SW 1271 (cell line): ENCODE measurements at places on chromosomes 1 and 21.

- DNase-seq = no peak
Observed at GRCh38 chr1:183739082-183739481, 65.8 kb upstream of the RGL1 start.

GRCh38 chr1:51518586-51519047 is 449 bp downstream of the EPS15 start:
- DNase-seq = no peak

DNA sequence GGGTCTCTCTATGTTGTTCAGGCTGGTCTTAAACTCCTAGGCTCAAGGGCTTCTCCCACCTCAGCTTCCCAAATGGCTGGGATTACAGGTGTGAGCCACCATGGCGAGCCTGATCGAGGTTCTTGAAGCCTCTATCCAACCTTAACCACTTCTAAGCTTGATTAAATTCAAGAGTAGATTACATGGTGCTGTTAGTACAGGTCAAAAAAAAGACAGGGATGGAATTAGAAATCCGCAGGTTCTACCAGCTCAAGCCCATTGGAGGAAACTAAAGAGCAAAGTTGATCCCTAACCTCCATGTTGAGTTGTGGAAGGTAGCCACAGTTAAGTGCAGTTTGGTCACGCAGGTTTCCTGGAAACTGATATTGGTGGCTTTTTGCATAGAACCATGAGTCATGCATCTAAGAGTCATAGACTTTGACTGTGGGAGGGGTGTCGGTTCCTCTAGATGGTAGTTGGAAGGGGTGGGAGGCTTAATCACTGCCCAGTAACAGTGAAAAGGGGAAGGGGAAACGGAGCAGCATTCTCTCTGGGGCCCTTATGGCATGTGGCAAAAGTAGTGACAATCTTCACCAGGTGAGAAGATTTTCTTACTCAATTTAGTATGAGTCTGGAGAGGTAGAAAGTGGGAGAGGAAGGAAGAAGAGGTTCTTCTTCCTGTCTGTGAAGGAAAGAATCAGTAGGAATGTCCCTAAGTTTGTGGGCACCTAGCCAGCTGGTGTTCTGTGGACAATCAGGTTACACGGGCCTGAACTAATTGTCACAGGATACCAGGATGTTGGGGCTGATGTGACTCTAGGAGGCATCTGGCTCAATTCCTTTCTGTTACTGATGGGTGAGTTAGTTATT is 7.0 kb downstream of the CD53 start:
- DNase-seq = no peak

DNA sequence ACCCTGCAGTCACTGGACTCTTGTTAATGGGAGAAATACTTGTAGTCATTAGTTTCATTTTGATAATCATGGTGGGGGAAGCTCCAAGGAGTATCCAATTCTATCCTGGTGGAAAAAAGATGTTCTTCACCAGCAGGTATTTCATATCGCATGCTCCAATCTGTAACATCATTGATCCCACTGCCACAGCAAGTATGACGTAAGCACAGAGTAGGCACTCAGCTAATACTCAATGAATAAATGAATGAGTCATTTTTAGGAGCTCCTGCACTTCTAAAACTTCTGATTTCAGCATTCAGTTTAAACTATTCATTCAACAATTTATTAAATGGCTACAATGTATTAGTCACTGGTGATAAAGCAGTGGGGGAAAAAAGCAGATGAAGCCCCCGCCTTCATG is 30.3 kb downstream of the RXRG start:
- DNase-seq = no peak

GRCh38 chr1:88800382-88801051 is 90.8 kb downstream of the GTF2B start:
- no peak for DNase-seq

- DNase-seq = no peak
Observed at GRCh38 chr1:101366513-101367215, 129.8 kb downstream of the S1PR1 start.

GRCh38 chr1:197774466-197775281 is 606 bp downstream of the DENND1B start:
- DNase-seq = no peak

DNA sequence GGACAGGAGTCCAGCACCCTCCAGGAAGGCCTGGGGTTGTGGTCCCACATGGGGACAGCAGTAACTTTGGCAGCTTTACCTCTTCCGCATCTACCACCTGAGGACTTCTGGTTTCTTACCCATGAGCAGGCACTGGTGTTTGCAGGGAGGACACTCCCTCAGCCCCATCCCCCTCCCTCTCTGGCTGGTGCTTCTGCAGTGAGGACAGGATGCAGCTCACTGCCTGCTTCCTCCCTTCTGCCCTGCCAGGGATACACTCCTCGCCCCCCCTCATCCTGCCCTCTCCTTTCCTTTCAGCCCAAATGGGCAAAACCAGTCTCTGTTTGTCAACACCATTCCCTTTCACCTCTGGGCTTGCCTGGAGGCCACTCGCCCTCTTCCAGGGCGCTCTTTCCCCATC is 62.4 kb downstream of the KIRREL1 start:
- DNase-seq = no peak

DNA sequence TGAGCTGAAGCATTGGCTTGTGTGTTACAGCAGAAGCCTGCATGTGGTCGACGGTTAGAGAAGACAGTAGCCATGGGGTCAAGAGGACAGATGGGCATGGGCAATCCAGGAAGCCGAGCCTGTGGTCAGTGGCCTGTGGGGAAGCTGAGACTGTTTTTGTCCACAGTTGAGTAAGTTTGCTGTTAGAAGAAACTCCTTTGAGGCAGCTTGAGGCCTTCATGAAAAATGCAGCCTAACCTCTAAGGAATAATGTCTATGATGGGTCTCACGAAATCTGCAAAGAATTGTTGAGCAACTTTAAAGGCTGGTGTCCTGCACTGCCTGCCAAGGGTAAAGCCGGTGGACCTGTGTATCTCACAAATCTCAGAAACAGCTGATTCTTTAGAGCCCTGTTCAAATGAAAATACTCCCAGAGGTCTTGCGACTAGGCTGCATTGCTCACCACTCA is 322.4 kb downstream of the SETD4 start:
- DNase-seq = no peak

DNA sequence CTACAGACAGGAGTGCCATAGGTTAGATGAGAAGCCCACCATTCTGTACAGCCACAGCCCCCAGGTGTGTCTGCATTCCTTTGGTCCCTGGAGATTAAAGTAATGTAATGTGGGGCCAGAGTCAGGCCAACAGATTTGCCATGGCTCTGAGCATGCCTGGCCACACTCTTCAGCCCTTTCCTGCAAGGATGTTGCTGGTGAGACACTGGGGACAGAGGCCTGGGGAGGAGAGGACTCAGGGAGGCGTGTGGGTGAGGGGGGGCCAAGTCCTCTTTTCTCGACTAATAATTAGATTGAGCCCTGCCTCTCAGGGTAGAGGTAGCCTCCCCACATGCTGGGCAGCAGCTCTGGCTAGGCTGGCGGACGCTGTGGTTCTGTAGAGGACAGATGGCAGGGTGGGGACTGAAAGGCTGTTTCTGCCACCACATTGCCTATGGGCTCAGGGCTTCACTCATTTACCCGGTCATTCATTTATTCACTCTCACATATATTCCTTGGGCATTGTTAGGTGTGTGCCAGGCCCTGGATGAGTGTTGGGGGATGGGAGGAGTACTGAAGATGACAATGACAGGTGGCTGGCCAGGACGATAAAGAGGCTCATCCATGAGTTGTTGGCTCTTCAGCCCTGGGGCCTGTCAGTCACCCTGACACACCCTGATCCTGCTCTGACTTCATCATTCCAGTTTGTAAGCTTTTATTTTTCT is 7.1 kb upstream of the PRCC start:
- no peak for DNase-seq

DNA sequence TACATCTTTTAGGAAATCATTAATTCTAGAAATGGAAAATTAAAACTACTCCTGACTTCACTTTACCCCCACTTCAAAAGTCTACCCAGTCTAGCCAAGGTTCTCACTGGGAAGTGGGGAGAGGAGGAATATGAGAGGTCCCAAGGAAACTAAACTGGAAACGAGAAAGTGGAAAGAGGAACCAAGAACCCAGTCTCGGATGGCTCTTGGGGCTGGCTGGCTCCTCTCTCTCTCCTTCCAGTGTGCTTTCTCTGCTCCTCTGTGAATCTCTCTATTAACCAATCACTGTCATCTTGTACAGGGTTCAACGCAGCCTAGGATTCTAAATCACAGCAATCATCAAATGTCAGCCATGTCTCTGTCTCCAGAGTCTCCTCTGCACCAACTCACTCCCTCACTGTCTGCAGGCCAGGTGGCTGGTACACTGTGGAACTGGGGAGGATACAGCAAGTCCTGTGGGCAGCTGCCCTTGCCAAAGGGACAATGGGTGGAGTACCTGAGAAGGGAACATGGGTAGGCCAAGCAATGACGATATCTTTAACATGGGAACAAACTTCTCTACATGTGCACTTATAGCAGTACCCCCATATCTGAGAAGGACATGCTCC is 33.7 kb downstream of the GNB1 start:
- DNase-seq = no peak

- no peak for DNase-seq
Observed at GRCh38 chr1:30701258-30701633, 22.1 kb downstream of the MATN1 start.

DNA sequence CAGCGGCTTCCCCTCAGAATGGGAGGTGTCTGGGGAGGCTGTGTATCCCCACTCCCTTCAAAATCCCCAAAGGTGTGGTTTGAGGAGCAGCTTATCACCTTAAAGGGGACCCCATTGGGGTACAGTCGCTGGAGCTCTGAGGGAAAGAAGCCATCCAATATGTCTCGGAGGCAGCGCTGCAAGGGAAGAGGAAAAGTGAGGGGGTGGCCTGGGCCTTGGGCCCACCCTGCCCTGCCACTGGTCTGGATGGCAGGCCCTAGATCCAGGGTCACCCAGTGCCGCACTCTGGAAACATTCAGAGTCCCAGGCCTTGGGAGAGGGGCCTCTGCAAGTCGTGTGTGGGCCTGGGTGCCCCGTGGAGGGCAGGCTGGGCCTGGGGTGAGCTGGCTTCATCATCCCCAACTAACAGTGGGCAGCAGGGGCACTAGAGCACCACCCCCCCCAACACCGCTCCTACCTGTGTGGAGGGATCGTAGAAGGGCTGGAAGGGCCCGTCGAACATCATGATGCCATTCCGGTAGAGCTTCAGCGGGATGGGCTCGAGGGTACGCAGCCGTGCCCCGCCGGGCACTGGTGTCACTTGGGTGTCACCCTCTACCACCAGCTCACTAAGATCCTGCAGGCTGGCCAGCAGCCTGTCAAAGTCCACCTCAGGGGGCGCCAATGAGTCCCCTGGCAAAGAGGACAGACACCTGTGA is 5.6 kb downstream of the SH3BGRL3 start:
- peak; percentile 15 for DNase-seq

DNA sequence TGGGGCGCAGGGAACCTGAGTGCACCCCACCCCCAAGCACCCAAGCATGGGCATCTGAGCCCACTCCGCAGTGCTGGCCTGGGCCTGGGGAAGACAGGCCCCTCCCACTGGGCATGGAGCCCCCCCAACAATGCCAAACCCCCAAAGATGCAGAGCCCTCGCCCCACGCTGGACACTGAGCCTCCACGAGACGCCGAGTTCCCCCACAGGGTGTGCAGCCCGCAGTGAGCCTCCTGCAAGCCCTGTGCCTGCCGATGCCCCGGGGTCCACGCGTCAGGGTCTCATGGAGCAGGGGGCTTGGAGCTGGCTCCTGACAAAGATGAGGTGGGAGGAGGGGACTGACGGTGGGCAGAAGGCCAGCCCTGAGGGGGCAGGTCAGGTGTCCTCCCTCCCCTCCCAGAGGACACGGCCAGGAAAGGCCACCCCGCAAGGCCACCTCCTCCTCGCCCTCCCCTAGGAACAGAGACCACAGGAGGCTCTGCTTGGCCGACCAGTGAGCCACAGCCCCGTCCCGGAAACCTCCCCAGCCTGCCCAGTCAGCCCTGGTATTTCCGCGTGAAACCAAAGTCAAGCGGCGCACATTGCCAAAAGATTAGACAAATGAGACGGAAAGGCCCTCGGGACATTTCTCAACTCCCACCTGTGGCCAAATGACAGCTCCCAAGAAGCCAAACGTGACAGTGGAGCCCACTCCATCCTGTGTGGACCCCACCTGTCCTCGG is 33.4 kb downstream of the MEGF6 start:
- DNase-seq = no peak

- DNase-seq = no peak
Observed at GRCh38 chr1:198756470-198756869, 117.6 kb downstream of the PTPRC start.

DNA sequence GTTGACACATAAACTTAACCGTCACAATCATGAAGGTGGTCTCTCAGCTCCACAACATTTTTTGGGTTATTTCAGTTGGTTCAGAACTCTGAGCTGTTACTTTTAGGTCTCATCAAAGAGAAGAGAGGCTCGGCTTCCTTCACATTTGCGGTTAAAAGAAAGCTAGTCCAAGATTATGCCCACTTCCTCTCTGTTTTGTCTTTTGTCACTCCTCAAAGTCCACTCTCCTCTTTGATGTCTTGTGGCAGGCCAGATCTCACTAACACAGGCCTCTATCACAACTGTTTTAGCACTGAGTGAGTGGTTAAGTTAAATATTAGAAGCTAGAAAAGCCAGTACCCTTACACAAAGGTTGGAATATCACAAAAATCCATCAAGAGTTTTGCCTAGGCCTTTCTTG is 195.7 kb downstream of the FCRL5 start:
- no peak for DNase-seq

GRCh38 chr1:186519982-186520381 is 59.1 kb upstream of the PDC start:
- no peak for DNase-seq

DNA sequence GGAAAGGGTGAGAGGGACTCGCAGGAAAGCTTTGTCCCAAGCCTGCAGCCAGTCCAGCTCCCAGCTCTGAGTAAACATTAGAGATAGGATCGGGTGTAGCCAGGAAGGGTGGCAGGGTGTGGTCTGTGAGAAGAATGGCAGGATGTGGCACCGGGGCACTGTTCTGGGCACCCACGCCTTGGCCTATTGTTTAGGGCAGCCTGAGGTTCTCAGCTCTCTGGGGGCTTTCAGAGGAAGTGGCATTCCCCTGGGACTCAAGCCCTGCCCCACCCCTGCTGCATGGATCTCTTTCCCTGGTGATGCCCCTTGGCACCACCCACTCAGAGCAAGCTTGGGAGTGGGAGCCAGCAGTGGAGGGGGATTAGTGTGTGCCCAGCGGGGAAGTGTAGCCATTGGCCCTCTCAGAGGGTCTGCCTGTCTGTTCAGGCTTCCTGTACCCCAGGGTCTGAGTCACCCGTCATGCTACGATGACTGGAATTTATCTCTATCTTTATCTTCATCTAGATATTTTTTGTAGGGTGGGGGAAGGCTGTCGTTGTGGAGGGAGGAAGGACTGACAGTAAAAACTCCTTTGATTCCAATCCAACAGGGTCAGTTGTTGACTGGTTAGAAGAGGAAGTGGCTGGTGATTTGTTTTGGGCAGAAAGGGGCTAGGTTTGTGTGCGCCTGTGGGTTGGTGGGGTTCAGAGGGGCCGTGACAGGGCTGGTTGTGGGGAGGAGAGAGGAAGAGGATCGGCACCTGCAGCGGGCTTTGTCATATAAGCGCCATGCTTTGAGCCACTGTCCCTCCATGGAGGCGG is 31.6 kb downstream of the SOX13 start:
- DNase-seq = peak; percentile 51
